GM18507 (cell line): ENCODE measurements at places on chromosomes 11 and 22.

- no peak for DNase-seq
These were observed 17.1 kb upstream of the APOL4 start for GRCh38 chr22:36218648-36219193.

- DNase-seq: no peak
These were observed 31.2 kb downstream of the SHANK2 start for GRCh38 chr11:71221201-71221600.

- no peak for DNase-seq
These were observed 395.6 kb downstream of the TENM4 start for GRCh38 chr11:79045018-79045799.

DNA sequence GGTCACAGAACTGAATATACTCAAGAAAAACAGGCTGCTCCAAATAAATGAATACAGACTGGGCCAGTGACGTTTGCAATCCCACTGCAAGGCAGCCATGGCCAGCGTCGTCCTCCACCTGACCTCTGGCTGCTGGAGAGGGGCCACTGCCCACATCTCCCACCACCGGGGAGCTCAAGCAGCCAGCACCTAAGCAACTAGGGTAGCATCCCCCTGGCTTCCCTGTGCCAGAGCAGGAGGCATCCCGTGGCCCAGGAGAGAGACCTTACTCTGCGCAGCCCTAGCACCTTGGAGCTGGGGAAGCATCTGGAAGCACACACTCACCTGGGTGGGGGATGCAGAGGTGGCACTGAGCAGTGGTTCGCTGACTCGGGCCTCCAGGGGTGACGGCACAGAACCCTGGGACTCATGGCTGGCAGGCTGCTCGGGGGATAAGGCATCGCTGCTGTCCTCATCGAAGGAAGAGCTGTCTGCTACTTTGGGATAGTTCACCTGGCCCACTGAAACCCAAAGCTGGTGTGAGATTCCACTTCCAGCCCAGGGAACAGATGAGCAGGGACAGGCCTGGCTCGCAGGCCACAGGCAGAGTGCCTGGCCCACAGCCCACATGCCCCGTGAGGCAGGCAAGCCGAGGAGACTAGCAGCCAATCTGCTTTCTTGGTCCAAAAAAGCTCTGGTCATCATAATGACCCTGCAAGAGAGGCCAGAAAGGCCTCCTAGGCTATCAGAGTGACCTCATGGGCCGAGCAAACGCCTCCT is 53.7 kb downstream of the SGSM3 start:
- DNase-seq: no peak

GRCh38 chr22:29348956-29349355 is 33.5 kb upstream of the RASL10A start:
- DNase-seq: no peak

DNA sequence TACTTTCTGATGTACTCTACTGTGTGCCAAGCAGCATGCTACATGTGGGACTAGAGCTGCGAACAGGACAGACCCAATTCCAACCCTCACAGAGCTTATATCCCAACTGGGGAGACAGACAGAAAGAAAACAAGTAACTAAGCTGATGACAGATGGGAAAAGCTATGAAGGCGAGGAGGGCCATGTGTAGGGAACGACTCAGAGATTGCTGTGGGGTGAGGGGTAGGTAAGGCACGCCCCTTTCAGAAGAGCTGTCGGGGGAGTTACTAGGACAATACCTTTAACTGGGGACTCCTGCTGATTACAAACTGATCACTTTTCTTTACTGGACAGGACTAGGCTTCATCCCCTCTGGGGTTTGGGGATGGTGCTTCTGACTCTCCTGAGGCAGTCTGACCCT is 48.9 kb downstream of the ST3GAL4 start:
- no peak for DNase-seq

GRCh38 chr11:38824573-38824972 is 2226.5 kb upstream of the RAG2 start:
- DNase-seq: no peak

DNA sequence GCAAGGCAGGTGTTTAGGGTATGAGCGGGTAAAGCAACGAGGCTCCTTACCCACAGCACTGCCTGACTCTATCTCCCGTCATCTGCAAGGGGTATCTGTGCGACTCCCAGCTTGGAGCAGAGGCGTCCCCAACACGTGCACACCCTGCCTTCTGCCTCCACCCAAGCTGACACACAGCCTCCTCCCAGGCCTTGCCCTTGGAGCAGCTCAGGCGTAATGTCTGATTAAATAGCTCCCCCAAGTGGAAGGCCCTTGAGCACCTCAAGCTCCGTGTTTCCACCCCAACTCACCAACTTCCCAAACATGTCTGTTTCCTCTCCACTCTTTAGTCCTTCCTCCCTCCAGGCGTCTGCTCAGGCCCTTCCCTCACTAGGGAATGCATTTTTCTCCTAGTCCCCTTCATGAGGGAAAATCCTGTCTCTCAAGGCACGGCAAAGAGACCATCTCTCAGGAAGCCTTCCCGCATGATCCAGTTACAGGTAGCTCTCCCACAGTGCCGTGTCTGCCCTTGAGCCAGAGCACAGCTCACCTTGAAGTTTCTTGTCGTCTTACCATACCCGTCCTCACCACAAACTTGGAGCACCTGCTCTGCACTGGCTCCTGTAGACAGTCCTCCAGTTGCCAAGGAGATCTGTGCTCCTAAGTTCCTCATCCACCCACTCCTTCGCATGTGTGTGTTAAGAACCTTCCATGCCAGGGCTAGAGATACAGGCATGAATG is 15.8 kb downstream of the CYB5R2 start:
- no peak for DNase-seq

DNA sequence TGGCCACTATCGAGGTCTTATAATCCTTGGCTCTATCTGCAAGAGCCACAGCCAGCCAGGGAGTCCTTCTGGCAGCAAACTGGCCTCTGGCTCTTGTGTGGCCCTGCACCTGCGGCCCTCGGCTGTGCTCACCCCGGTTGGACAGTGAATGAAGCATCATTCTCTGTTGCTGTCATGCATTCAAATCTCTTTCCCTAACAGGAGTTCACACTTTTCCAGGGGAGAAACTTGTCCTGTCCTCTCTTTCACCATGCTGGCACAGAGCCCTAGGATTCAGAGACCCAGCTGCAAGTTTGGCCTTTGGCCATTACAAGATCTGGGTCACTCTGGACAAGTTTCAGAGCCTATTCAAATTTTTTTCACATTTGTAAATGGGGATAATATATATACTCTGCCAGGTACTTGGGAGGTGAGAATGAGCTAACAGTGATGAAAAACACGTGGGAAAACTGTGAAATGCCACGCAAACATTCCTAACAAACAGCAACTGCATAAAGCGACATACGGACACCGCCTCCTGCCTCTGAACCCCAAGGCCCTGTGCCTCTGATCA is 34.2 kb downstream of the TMEM184B start:
- no peak for DNase-seq

GRCh38 chr22:29706486-29706885 is 13.3 kb upstream of the CABP7 start:
- no peak for DNase-seq

GRCh38 chr11:27162237-27162636 is 121.6 kb downstream of the BBOX1 start:
- DNase-seq: no peak

DNA sequence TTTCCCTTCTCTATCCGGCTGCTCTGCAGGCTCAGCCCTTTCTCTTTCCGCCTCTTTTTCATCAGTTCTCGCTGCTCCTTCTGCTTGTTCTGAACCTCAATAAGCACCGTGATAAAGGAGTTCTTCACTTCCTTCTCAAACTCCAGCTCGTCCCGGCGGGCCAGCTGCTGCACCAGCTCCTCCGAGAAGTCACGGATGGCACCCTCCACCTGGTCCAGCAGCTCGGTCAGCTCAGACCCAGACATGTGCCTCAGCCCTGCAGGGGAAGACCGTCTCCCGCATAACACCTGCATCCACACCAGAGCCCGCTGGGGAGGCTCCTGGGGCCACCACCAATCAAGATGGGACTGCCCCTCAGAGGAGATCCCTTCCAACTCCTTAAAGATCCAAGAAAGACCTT is 40.2 kb downstream of the FEZ1 start:
- no peak for DNase-seq

GRCh38 chr22:49769691-49770546 is 57.8 kb downstream of the BRD1 start:
- no peak for DNase-seq

DNA sequence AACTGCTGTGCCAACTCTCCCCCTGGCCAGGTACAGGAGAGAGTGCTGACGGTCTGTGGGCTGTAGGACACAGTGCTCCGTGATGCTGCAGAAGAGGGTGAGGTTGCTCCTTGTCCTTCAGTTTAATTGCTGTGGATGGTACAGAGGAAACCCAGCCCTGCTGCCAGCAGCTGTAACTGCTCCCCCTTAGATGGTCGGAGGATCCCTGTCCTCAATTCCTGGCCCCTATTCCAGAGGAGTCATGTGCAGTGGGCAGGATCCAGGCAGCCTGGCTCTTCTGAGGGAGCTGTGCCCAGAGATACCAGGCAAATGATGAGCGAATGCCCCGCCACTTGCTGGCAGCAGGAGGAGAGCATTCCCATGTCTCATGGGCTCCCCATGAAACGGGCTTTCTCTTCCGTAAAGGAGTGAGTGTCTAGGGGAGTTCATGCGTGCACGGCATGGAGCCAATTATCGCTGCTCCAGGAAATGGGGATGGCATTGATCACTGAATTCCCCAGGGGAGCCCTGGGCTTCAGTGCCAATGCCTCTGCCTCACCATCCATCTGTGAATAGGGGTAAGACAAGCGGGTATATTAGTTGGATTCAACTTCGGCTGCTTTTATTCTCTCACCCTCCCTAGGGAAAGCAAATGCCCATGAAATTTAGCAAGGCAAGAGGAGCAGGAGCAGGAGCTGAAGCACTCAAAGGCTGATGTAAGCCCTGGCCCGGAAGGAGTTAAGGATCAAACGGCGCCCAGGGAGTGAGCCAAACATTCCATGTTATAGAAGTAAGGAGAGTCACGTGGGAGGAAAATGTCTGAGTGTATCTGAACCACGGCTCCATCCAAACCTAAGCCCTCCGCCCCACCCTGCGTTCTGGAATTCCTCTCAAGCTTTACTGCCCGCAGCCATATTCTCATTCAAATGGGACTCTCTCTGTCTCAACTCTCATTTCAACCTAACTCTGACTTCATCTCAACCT is 51.0 kb upstream of the CSNK2A3 start:
- no peak for DNase-seq

DNA sequence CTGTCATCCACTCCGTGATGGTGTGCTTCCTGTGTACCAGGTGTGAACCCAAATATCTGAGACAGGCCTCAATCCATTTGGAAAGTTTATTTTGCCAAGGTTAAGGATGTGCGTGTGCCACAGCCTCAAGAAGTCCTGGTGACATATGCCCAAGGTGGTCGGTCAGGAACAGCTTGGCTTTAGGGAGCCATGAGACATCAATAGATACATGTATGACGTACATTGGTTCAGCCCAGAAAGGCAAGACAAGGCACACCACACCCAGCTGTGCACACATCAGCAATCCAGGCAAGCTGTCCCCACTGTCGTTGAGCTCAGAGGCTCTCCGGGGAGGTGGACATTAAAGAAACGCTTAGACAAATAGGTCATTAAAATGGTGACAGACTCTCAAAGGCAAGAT is 56.8 kb upstream of the SHANK2 start:
- no peak for DNase-seq

DNA sequence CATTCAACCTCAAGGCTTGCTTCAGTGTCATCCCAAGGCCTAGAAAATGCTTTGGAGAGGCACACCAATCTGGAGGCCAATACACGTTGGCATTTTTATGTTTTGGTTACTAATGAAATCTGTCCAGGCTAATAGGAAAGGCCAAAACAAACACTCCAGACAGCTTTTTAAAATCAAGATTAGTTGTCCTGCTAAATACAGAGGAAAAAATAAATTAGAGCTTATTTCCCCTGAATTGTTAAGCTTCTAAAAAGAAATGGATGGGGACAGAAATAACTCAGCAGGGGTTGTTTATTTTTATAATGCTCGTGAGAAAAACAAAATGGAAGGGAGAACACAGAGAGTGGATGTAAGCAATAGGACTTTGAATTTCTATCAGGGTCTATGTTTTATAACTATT is 438.5 kb upstream of the LRRC4C start:
- no peak for DNase-seq

DNA sequence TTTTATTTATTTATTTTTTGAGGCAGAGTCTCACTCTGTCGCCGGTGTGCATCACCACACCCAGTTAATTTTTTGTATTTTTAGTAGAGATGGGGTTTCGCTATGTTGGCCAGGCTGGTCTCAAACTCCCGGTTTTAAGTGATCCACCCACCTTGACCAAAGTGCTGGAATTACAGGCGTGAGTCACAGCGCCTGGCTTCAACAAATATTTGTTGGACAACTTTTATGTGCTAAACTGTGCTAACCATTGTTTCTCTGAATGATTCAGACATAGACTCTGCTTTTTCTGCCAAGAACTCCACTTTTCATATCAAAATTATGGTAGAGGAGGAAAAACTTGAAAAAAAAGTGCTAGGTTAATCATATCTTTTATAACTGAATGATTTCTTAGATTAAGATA is 36.3 kb downstream of the MMP7 start:
- DNase-seq: no peak

DNA sequence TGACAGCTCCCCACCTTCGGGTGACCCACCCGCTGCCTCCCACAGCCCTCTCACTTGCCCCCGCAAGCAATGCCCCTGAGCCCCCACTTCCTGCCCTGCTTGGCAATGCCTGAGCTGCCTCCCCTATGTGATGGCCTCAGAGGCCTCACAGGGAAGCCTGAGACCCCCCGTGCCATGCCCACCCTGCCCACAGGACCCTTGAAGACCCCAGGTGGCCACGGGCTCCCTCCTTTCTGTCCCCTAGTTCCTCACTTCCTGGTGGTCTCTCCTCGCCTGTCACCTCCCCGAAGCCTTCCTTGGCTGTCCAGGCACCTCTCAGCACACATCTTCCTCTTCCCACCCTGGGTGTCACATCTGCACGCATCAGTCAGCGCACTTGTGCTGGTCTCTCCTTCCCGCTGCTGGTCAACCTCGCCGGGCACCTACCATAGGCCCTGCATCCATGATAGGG is 90.5 kb downstream of the BRD1 start:
- DNase-seq: no peak

GRCh38 chr22:29284196-29284595 is 16.1 kb downstream of the EWSR1 start:
- DNase-seq: no peak

DNA sequence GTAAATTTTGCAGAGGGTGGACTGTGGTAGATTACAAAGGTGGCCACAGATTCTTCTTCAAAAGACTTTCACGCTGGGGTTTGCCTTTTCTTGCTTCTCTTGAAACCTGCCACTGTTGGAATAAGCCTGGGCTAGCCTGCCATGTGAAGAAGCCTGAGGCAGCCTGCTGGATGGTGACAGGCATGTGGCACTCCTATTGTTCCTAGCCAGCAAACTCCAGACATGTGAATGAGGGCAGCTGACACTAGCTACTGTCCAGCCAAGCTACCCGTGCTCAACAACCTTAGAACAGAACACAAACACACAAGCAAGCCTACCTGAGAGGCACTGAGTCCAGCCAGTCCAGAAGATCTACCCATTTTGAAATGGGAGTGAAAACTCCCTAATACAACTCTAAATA is 322.7 kb upstream of the LARGE1 start:
- no peak for DNase-seq

GRCh38 chr22:37672206-37672919 is 3.1 kb upstream of the LGALS1 start:
- no peak for DNase-seq
